ENCODE measurements at places on chromosomes 4 and X.

GRCh38 chr4:139501117-139501516, 47.2 kb downstream of the RAB33B start:
- DNase-seq: no peak

DNA sequence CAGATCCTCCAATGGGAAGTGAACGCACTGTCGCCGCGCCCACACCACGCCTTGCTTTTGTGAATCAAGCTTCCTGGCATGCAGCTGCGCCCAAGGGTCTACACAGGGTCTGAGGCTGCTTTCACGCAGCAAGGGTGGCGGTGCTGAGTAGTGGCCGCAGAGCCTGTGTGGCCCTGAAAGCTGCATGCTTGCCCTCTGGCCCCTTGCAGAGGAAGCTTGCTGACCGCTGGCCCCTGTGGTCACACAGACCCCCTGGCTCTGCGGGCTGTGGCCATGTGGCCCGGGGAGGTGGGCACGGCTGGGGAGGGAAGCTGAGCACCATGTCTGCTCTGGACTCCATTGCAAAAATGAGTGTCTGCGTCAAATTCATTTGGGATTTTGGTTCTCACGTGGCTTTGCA, 8.8 kb downstream of the DOK7 start:
- no peak for DNase-seq

- no peak for DNase-seq
Observed at GRCh38 chr4:26670903-26671537, 87.1 kb downstream of the TBC1D19 start.

DNA sequence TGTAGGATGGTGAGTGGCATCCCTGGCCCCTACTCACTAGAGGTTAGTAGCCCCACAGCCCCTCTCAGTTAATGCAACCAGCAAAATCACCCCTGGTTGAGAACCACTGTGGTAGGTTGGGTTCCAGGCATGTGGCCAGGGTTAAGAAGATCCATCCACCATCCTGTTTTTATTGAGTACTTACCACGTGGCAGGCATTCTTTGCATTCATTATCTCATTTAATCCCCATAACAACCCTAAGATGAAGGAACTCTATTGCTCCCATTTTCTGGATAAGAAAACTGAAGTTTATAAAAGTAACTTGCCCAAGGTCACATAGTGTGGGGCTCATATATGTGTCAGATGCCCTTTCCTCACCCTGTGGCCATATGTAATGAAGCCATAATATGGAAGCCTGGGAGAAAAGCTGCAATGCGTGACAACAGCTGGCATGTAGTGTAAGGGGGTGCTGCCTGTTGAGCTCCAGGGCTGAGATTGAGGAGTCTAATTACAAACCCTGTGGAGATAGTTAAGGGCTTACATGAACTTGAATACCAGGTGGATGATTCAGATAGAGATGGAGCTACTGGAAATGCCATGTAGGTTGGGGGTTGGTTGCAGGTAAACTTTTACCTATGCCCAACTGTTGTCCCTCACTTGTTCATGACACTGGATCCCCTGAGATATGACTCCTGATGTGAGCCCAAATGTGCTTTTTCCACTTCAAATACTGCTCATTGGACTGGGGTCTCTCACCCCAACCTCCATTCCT, 100.2 kb upstream of the PGRMC2 start:
- DNase-seq: no peak

- no peak for DNase-seq
Observed at GRCh38 chr4:73181231-73181630, 77.4 kb downstream of the ANKRD17 start.

GRCh38 chr4:152161676-152162330, 374.1 kb downstream of the FBXW7 start:
- DNase-seq: no peak

DNA sequence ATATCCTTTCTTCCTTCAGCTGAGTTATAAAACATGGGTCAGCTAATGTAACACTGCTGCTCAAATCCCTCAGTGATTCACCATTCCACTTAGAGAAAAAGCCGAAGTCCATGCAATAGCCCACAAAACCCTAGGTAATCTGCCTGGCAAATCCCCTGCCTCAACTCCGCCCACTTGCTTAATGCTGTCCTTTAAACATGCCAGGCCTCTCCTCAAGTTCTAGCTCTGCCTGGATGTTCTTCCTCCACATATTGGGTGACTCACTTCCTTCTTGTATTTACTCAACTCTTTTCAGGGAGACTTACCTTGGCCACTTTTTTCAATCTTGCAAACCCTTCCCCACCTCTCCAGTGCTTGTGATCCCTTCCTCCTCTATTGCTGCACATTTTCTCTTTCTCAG, 89.8 kb downstream of the EMCN start:
- DNase-seq: no peak

GRCh38 chrX:82127228-82128123, 925.6 kb downstream of the SH3BGRL start:
- DNase-seq: no peak

GRCh38 chr4:72397314-72397713, 171.7 kb downstream of the ADAMTS3 start:
- DNase-seq: no peak

GRCh38 chr4:70739496-70740337, 18.0 kb downstream of the RUFY3 start:
- no peak for DNase-seq

- DNase-seq: no peak
Observed at GRCh38 chr4:6023731-6024130, 5.5 kb upstream of the C4orf50 start.

DNA sequence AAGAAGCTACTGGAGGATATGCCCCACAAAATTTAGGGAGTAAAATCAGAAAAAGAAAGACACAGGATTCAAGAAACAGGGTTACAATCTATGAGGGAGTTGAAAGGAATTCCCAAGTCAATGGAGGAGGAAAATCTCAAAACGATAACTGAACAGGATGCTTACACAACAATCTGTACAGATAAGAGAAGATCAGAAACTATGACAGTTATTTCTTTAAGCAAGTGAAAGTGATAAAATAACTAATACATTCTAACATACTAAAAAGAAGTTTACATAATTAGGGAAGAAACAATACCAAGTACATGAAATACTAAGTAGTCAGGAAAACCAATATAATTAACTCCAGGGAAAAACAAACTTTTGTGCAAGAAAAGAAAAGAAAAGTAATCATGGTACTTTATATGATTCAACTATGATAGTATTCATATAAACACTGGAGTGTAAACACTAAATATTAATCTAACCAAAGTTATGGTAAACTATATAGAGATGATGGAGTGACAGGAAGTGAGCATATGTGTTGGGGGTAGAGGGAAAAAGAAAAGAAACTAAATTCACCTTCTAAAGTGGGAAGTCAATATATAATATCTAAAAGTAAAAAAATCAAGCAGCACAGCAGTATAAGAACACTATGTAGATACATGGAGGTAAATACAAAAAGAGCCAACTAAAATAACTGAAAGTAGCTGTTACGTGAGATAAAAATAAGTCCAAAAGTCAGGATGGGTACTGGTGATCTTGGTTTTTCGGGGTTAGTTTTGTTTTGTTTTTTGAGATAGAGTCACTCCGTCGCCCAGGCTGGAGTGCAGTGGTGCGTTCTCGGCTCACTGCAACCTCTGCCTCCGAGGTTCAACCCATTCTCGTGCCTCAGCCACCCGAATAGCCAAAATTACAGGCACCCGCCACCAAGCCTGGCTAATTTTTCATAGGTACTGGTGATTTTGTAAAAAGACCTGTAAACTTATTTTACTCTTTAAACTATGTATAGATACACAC, 99.3 kb downstream of the TEX11 start:
- DNase-seq: no peak
